H54 (cell line): ENCODE measurements at places on chromosomes 2 and 18.
A peak's percentile ranks its signal among the peaks of the same experiment; 100 is the strongest.

GRCh38 chr18:45228796-45229388 lies 386.4 kb upstream of the SLC14A2 start:
- DNase-seq = no peak

- no peak for DNase-seq
These were observed 5.6 kb downstream of the ARL4C start for GRCh38 chr2:234491281-234491680.

- DNase-seq = no peak
These were observed 34.1 kb downstream of the DOK1 start for GRCh38 chr2:74588664-74589063.

- no peak for DNase-seq
These were observed 38.1 kb upstream of the NTSR2 start for GRCh38 chr2:11708106-11708505.

DNA sequence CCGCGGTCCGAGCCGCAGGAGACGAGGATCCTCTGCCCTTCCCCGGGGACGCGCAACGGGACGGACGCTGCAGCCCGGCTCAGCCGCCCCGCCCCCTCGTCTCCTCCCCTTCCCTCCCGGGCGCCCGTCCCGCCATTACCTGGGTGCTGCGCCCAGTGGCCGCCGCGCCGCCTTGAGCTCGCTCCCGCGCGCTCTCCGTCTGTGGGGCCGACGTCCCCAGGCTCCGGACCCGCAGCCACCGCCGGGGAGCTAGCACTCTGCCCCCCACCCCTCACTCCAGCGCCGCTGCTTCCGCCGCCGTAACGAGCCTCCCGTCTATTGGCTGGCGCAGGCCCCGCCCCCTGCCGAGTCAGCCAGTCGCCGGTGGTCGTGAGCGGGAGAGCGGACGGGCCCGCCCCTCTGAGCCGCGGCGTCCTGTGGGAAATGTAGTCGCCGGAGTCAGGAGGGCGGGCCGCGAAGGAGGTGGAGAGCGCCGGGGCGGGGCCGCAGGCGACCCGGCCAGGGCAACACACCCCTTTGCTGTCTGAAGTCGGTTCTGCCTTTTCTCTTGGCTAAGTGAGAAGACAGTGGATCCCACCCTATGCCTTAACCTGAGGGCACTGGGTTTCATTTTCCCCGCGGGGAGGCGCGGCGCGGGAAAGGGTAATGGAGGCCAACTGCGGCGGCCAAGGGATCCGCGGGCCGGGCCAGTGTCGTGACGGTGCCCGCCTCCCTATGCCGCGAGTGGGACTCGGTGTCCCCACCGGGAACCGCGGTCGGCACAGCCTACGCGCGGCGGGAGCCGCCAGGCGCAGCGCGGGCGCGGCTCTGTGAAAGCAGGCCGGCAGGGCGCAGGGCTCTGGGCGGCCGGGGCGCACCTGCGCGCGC lies at the start of gene SAP130:
SAP130 (minus strand) TSS at position 259 of the 867 bp plus-strand sequence. CDS start 1,767 bp downstream, outside the sequence.
- DNase-seq = peak; percentile 95

DNA sequence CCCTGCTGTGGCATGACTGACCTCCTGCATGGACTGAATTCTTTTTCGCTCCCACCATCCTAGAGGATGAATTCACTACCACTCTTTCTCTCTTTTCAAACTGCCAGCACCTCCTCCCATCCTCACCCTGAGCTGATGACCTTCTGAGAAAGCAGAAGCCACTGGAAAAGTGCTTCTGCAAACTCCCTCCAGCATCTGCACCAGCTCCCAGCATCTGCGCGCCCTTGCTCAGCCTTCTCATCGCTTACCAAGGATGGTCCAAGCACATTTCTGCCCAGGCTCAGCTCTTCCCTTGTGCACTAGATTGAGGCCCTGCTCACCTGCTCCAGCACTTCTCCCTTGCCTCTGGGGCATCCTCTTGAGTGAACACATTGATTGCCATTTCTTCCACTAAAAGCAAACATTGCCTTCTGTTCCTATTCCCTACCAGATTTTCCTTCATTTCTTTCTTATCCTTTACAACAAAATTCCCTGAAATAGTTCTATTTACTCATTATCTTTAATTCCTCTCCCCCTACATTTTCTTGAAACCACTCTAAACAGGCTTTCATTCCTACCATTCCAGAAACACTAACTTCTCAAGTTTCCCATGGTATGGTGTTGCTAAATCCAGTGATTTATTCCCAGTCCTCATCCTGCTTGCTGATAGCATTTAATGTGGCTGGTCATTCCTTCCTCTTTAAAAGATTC lies 42.7 kb upstream of the IL1RL1 start:
- no peak for DNase-seq

DNA sequence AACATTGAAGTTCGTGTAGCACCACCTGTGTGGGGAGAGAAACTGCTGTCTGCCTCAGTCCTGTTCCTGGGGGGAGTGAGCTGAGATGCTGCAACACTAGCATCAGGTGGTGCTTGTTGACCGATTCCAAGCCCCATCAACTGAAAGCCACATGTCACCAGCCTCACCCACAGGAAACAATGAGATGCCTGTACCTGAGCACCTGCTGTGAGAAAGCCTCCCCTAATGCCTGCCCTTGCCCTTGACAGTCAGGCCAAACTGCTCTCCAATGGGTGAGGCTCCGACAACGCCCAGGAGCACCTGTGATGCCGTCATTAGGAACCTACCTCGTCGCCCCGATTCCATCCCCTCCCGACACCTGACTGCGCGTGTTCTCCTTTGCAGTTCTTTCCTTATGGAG lies 104.6 kb downstream of the SMC6 start:
- DNase-seq = no peak

- DNase-seq = no peak
These were observed 89.5 kb downstream of the CALCRL start for GRCh38 chr2:187358531-187358930.

- DNase-seq = no peak
These were observed 92.6 kb downstream of the ITGB1BP1 start for GRCh38 chr2:9330612-9331270.

DNA sequence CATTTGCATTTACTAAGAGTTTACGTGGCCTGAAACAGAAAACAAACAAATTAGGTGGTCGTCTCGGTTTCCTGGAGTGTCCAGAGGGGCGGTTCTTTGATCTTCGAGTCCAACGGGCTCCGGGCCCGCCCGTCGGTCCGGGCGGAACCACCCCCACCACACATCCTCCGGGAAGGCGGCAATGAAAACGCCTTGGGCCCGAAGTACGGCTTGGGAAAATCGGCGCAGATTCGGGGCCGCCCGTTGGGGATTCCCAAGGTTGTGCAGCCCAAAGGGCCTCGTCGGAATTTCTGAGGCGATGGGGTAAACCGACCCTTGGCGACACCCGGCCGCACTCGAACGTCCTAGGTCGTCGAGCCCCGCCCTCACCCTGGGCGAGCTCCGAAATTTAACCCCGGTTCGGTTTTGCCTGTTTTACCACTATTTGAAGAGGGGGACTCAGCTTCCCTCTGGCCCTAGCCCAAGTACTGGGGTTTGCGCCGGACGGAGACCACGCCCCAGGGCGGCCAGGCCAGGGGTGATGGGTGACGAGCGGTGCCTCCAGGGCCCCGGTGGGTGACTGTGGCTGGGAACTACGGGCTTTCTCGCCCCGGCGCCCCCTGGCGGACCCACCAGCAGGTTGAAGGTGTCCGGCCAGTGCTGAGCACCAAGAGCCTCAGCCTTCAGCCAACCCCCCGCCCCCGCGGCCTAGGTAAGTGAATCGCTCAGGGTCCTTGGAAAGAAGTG lies 1.9 kb upstream of the CFAP53 start:
- no peak for DNase-seq

DNA sequence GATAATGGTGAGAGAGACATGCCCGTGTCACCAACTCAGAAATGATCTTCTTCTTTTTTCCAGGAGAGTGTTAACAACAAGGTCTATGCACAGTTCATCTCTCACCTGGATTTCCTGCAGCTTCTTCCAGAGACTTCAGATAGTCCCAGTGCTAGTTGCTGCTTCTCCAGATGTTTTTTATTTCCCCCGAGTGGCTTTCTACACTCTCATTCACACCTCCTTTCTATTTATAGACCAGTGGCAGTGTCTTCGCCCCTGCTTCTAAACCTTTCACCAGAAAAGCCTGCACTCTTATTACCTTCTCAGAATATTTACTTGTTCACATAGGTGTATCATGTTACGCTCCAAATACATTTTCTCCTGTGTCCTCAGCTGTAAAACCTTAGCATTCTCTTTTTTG lies 558.8 kb upstream of the CHAC2 start:
- DNase-seq = no peak

- peak; percentile 25 for DNase-seq
These were observed 84.8 kb downstream of the ACAA2 start for GRCh38 chr18:49728542-49728941.

GRCh38 chr2:28247290-28247689 lies 145.4 kb upstream of the FOSL2 start:
- DNase-seq = no peak

GRCh38 chr2:43531251-43531650 lies 64.6 kb downstream of the THADA start:
- DNase-seq = no peak

DNA sequence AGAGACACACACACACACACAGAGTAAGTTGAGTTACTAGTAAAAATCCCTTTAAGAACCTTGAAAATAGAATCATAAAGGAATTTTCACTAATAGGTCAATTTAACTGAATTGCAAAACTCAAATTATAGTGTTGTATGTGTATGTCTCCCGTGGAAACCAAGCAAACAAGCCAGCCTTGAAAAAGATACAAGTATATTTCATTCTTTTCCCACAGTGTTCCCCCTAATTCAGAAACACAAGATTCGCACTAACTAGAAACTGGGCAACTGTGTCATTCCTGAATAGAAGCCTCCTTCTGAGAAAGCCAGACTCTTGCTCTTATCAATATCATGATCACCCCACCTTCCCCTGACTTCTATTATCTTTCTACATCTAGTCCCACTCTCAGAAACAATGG lies 229.5 kb downstream of the PIEZO2 start:
- no peak for DNase-seq

DNA sequence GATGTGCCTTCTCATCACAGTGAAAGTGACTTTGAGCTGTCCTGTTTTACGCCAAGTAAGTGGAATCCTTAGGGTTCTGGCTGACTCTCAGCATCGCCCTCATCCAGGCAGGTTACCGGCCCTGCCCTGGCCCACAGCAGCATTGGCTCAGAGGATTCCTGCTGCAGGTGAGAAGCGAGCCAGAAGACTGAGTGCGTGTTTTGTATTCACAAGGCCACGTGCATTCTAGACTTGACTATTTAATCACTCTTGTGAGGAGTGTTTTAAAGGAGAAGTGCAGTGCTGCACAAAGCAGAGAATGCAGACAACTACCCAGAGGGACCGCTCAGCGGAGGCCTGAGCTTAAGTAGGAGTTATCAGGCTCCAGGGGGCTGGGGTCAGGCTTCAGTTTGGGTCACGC lies 48.3 kb downstream of the LAMA3 start:
- DNase-seq = no peak

DNA sequence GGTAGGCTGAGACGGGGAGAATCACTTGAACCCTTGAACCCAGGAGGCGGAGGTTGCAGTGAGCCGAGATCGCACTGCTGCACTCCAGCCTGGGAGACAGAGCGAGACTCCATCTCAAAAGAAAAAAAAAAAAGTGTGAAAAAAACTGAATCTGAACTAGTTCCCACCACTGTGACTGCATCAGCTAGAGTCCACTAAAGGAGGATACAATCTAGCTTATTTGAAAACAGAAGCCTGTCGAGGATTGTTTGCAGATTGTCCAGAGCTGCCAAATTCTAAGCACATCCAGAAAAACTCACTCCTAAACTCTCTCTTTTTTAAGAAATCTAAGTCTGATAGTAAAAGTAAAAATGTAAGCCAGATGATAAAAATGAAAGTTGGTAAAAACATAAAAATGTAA lies 10.6 kb downstream of the GFPT1 start:
- no peak for DNase-seq

- peak; percentile 62 for DNase-seq
These were observed 68.6 kb upstream of the YWHAQ start for GRCh38 chr2:9699139-9700108.

DNA sequence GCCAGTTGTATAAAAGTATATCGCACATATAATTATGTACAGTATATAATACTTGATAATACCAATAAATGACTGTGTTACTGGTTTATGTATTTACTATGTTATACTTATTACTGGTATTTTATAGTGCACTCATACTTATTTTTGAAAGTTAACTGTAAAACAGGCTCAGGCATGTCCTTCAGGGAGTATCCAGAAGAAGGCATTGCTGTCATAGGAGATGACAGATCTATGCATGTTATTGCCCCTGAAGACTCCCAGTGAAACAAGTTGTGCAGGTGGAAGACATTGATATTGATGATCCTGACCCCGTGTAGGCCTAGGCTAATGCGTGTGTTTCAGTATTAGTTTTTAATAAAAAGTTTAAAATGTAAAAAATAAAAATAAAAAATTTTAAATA lies 20.3 kb upstream of the ASXL3 start:
- no peak for DNase-seq

DNA sequence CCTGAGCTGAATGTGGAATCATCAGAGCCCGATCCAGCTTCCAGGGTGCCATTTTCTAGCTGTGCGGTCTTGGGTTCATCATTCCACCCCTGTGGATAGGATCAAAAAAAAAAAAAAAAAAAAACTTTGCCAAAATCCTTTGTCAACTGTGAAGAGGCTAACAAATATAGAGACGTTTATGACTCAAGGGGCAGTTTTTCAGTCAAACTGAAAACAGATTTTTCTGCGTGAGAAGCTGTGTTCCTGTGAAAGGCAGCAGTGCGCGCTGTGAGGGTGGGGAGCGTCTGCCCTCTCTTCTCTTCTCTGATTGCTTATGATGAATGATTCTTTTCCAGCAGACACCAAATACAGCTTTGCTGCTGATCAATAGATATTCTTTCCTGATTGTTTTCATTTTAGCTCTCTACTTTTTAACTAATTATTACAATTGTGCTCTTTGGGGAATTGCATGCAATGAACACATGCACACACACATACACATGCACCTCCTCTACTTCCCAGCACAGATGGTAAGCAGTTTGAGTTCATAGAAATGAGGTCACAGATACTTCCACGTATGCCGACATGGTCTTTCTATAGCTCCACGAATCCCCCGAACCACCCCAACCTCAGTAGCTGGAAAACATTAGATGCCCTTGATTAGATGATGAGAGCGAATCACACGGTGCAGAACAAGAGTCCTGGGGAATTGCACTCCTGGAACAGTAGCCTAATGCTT lies 175.4 kb downstream of the NRP2 start:
- DNase-seq = no peak
